Neural crest cell (in vitro differentiated cells): ENCODE measurements at places on chromosomes 1 and 21.

- peak; percentile 39 for DNase-seq
Measured at GRCh38 chr1:21574466-21575151, 65.4 kb downstream of the ALPL start.

GRCh38 chr21:28317177-28317950, 675.3 kb downstream of the LTN1 start:
- no peak for DNase-seq

DNA sequence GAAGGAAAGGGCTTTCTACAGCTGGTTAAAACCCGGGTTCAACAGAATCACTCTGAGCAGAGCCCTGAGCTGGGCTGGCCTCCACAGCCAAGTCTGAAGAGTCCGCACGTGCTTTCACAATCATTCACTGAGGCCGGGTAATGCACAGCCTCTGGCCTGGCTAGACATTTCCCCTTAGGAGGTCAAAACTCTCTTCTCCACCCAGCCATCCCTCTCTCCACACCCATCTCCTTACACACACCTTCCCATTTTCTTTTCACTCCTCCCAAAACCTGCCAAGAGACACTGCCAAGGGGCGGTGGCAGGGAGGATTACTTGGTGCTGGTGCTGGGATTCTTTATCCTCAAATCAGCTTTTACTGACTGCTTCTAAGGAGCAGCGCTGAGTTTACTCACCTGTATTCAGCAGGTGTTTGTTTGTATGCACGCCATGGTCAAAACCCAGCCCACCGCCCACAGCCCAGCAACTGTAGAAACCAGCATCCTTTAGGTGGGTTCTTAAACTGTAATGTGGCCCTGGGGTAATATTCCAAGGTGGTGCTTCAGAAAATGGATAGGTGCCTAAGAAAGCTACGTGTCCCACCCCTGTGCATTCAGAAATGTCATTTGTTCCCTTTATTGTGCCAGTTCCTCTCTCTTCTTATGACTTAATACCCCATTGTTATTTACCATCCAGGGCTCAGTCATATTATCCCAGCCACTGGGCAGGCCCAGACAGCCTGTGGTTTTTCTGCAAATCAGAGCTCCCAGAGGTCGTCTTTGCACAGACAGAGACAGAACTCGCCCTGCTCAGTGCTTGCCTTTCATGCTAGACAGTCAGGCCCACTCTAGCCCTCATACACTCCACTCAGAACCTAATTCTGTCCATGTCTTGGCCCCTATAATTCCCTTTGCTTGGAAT, 80.2 kb downstream of the ADSS2 start:
- no peak for DNase-seq

- no peak for DNase-seq
Measured at GRCh38 chr1:25683731-25684130, 67.1 kb downstream of the MAN1C1 start.

GRCh38 chr1:62311473-62311943, 7.7 kb downstream of the KANK4 start:
- no peak for DNase-seq

- DNase-seq: no peak
Measured at GRCh38 chr1:26666855-26667254, 29.0 kb upstream of the ARID1A start.

DNA sequence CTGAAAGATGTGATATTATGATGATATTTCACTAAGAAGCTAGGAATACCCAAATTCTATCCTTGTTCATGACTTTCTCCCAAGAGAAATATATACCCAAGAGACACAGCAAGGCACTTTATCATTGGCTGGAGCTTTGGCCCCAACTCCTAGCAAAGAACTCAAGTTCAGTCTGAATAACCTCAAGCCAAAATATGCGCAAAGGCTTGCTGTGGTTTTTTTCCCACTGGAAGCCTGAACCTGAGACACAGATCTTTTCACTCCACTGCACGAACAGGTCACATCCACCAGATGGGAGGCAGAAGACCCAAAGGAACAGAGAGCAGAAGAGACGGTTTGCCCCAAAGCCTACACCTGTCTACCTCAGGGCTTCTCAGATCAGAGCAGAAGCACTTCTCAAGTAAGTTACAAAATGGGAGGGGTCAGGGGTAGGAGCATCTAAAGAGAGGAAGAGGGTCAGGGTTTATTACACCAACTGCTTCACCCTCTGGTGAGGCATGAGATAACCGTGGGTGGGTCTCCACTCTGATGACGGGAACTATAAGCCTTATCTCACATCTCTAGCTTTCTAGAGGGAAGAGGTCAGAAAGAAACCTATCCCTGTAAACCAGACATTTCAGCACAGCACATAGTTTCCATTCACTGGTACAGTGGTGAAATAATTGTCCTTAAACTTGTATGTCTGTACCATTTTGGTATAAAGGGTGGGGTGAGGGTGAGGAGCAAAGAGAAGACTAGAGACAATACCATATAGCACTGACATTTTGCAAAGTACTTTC, 17.1 kb upstream of the CDC42BPA start:
- DNase-seq: no peak

GRCh38 chr1:40095806-40096205, 1.2 kb downstream of the PPT1 start:
- DNase-seq: no peak

GRCh38 chr1:228487336-228488124, at the start of gene RNF187:
TSS of gene RNF187 (plus strand) at chr1:228487382.
- DNase-seq: peak; percentile 92
